ENCODE measurements at places on chromosomes 11 and 22.

GRCh38 chr11:78000193-78000592 lies 5.7 kb upstream of the INTS4 start:
- peak; percentile 83 for DNase-seq

GRCh38 chr22:28736301-28737155 lies 5.1 kb downstream of the CHEK2 start:
- DNase-seq: no peak

DNA sequence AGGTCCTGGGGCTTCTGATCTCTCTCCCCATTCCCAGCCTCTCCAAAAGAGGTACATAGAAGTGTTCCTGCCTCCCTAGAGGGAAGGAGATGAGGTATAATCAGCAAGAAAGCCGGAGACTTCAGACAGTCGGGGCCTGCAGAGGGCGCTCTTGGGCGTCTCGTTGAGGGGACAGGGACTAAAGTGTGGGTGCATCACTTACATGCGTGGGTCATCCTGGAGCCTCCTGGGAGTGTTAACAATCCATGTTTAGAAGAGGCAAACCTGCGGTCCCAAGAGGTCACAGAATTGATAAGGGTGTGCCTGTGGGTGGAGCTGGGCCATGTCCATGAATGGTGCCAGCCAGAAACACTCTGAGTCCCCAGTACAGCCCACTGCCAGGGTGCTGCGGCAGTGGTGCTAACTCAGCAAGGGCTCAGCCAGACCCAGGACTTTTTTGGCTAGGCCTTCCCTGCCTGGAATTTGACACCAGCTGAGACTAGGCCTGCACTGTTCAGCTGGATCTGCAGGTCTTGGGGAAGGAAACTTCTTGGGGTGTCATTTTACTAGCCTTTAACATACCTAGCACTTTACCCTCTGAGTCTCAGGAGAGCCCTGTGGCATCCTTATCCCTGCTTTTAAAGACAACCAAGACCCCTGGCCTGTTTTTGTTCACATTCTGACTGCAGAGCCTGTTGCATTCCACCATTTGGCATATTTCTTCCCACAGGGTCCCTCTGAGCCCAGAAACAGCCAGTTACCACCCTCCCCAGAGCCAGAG lies 5.5 kb downstream of the YDJC start:
- peak; percentile 47 for DNase-seq

- no peak for DNase-seq
Observed at GRCh38 chr22:36550701-36551495, 21.9 kb upstream of the EIF3D start.

- no peak for DNase-seq
Observed at GRCh38 chr11:25119416-25119815, 622.6 kb downstream of the LUZP2 start.

DNA sequence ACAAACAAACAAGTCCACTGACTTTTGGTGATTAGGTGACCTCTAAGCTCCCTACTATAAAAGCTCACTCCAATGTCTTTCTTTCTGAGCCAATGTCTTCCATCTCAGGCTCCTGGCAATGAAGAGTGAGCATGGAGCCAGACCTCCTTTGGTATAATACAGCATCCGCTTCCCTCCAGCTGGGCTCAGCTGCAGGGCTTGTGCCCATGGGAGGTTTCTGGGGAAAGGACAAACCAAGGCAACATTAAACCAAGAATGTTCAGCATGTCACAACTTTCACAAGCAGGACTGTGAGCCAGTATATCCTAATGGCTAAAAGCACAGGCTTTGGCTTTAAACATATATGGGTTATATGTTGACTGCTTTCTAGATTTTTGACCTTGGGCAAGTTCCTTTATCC lies 58.8 kb downstream of the EHF start:
- DNase-seq: no peak

DNA sequence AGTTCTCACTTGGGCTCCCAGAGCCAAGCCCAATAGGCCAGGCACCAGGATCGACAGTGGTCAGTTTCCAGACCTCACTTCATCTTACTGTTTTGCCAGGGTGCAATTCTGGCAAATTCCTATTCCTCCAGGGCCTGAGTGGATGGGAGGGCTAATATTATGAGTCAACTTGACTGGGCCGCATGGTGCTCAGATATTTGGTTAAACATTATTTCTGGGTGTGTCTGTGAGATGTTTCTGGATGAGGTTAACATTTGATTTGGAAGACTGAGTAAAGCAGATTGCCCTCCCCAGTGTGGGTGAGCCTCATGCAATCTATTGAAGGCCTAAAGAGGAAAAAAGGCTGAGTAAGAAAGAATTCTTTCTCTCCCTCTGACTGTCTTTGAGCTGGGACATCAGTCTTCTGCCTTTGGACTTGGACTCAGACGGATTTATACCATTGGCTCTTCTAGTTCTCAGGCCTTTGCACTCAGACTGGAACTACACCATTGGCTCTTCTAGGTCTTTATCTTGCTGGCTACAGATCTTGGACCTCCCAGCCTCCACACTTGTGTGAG lies 132.9 kb upstream of the ZBED5 start:
- DNase-seq: no peak

DNA sequence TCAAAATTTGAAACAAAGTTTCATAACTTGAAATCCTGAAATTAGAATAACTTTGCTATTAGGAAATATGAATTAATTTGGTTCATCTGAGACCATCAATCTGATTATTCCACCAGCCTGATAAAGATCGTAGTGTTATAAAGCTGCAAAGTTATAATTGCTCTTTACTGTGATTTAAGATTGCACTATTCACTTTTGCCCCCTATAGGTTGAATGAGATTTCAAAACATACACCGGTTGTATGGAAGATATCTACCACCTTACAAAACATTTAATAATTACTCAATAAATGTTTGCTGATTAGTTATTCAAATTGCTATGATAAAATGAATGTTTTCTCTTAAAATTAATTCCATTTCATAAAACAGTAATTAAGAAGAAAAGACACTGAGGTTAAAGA lies 26.1 kb downstream of the APIP start:
- no peak for DNase-seq

GRCh38 chr22:24178502-24179440 lies 2.5 kb upstream of the SUSD2 start:
- no peak for DNase-seq

DNA sequence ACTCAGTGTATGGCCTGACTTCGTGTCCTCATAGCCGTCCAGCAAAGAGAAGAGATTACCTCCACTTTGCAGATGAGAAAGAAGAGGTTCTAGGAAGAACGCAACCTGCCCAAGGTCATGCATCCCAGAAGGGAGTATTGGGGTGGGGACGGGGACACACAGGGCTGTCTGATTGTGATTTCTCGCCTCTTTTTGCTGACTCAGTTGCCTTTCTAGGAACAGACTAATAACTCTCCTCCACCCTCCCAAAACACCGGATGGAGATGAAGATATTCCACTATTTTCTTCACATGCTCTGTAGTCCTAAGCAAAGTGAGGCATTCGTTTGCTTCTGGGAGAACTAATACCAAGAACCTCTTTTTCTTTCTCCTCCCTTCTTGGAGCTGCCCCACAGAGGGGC lies 529.3 kb downstream of the MIAT start:
- no peak for DNase-seq

DNA sequence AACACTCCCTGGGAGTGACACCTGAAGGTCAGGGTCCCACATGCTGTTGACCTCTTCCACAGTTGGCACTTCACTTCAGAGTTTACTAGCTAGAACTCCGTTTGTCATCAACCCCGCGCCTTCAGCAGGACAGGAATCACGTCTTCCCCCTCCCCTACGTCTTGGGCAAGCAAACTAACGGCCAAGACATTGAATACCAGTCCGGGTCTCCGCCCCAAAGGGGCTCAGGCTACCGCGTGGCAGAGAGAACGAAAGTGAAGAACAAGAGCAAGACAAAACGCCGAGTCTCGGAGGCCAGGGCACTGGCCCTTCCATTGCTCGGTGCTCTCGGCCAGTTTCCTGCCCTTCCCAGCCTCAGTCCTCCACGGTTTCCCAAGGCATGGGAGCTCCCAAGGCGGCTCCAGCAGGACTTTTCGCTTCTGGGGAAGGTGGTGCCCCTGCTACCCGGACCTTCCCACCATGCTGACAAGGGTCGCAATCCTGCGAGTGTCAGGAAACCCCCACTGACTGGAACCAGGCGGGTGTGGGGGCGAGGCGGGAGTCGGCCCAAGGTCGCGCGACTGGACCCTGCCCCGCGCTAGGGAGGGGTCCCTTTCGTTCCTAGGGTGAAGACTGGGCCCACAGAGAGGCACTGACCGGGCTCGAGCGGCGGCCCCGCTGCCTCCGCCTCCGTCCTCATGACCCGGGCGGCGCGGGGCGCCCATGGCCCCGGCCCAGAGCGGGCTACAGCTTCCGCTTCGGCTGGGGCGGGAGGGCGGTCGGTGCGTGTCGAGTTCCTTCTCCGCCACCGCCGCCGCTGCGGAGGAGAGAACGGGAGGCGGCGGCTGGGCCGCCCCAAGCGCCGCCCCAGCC lies at the start of gene GUCD1:
TSS of gene GUCD1 (minus strand) at position 826 of the 852 bp plus-strand sequence. CDS start at position 679, 147 bp downstream.
- peak; percentile 45 for DNase-seq

- DNase-seq: peak; percentile 1
Observed at GRCh38 chr11:7204778-7205177, 46.9 kb upstream of the SYT9 start.

DNA sequence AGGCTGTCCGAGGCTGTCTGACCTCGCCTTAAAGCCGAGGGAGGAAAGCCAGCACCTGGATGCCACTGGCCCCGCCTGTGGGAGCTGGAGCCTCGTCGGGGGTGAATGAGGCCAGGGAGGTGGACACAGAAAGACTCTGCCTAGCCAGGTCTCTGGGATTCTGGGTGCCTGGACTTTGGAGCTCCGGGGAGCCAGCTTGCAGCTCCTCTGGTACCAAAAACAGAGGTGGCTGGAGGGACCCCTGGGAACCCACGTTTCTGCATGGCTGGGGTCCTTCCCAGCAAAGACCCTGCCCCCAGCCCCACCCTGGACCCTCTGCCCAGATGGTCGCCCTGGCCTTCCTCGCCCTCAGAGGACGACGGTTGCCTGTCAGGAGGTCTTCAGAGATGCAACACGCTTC lies 239.7 kb downstream of the BRD1 start:
- DNase-seq: no peak

- no peak for DNase-seq
Observed at GRCh38 chr11:77209663-77210062, 81.6 kb downstream of the MYO7A start.

DNA sequence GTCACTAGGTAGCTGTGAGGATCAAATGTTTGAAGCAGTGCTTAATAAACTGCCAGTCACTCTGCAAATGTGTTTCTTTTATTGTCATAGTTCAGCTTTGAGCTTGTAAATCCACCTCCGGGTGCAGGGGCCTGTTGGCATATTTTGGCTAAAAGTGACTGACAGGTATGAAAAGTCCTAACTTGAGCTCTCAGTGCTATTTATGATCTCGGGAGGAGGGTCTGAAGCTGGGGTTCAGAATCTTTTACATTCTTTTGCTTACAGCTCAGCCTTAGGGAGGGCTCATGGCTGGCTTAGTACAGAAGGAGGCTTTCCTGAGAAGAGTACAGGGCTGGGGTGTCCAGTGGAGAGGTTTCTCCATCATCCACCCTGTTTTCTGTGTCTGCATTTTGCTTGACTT lies 1.5 kb downstream of the ASPHD2 start:
- no peak for DNase-seq

DNA sequence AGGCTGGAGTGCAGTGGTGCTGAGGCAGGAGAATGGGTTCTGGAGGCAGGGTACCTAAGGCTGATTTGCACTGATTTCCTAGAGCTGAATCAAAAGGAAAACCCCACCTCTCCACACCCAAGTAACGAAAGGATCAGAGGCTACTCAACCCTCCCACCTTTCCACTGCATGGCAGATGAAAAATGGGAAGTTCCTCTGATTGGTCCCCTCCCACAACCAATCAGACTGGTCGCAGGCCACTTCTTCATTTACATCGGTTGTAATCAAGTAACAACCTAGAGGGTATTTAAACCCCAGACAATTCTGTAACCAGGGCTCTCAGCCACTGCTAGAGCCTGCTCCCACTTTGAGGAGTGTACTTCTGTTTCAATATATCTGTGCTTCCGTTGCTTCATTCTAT lies 18.6 kb upstream of the PARVB start:
- DNase-seq: no peak

DNA sequence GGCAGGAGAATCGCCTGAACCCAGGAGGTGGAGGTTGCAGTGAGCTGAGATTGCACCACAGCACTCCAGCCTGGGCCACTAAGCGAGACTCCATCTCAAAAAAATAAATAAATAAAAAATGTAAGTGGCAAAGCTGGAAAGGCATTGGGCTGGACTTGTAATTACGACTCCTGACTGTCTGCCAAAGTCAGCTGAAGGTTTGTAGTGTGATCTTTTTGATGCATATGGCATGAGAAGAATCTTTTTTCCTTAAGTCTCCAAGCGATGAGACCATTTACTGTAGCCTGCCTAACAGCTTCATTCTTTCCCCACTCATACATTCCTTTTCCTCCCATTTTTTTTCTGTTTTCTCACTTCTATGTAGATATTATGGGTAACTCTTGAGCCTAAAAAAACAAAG lies 24.8 kb downstream of the CTNND1 start:
- DNase-seq: no peak

DNA sequence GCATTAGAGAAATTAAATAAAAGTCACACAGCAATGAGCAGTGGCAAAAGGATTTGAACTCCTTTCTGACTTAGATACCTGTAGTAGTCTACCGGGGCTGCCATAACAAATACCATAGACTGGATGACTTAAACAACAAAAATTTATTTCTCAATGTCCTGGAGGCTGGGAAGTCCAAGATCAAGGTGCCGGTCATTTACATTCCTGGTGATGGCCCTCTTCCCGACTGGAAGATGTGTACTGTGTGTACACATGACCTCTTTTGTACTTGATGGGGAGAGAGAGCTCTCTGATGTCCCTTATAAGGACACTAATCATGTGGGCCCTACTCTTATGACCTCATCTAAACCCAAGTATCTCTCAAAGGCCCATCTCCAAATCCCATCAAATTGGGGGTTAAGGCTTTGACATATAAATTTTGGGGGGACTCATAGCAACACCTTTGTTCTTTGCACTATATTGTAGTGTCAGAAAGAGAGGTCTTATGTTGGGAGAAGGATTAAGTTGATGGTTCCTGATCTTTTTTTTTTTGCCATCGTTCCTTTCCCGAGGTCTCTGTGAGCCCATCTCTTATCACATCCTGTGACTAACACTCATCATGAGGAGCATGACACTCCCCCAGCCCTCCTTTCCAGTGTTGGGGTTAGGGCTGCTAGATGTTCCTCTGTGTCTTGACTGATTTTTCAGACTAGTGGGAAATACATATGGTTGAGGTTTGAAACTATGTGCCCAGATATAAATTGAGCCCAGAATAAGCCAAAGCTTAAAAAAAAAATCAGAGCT lies 104.3 kb downstream of the TRAF6 start:
- no peak for DNase-seq

- DNase-seq: peak; percentile 24
Observed at GRCh38 chr22:21734540-21735199, 924 bp downstream of the YPEL1 start.

DNA sequence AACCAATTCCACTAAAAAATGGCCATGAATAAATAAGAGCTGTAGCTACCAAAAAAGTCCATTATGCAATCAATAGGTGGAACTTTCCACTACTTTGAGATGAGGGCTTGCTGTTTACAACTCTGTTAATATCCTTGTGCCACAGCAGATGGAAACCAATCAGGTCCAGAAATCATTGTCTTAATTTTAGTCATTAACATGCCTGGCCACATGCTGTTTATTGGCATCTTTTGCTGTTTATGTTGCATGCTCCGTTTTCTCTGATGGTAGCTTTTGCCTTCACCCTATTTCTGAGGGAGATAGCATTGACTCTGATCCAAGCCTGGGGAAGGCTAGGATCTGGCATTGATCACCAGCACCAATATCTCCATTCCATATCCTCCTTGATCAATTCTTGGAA lies 192.9 kb upstream of the SEZ6L start:
- no peak for DNase-seq

- peak; percentile 66 for DNase-seq
Observed at GRCh38 chr11:133163463-133164419, 368.6 kb downstream of the OPCML start.

- peak; percentile 89 for DNase-seq
Observed at GRCh38 chr11:83241291-83241946, 44.7 kb downstream of the CCDC90B start.

Measured in RKO (cell line).